ENCODE measurements at places on chromosomes 6 and 20.

DNA sequence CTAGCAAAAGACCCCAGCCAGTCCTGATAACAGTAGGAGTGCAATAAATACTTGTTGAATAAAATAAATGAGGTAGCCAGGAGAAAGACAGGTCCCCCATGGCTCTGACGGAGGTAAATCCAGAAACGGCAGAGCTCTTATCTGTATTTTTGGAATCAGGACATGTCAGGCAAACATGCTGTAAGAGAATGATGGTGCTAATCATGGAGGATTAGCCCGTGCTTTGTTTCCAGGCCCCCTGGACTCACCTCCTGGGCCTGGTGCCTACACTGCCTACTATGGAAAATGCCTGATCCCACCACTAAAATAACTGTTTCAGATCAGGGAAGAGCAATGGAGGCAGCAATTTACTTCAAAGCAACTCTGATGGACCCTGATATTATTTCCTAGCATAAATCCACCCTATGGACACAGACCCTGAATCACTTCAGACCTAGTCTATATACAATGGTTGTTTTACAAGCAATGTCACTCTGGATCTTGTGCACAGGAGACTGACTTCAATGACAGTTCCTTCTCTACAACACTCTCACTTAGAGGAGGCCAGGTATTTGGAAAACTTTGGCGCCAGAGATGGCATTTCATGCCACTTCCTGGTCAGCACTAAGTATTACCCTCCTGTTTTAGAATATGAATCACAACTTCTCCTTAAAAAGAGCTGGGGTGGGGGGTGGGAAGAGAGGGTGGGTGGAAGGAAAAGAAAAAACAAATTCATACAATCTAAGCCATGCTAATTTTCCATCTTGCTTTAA lies 6.4 kb downstream of the MRPL14 start:
- no peak for DNase-seq

DNA sequence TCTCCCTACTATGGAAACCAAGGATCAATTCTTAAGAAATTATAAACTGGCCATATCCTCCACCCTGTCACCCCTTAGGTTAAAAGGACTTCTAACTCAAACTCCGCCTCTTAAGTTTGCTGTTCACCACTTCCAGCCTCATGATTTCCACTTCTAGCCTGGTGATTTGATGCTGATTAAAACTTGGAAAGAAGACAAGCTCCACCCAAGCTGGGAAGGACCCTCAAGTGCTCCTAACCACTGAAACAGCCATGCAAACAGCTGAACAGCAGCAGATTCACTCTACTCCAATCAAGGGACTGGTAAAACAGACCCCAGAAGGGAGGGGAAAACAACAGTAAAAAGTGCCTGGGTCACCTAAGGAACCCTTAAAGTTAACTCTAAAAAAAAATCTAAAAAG lies 10.3 kb downstream of the LCA5 start:
- no peak for DNase-seq

DNA sequence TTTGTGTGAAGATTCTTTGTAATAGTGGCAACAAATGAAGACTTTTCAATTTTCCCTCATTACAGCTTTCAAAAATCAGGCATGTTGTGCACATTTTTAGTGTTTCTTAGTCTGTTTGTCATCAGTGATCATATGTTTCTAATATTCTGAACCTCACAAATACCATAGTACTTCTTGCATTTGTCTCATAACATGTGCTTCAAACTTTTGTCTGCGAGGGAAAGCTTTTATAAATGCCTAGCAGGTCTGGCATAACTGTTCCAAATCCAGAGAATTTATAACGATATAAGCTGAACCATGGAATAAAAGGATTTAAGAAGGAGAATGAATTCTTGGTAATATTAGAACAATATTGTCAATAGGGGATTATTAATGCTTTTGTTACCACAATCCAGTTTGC lies 670.2 kb downstream of the RFPL4B start:
- DNase-seq: no peak

DNA sequence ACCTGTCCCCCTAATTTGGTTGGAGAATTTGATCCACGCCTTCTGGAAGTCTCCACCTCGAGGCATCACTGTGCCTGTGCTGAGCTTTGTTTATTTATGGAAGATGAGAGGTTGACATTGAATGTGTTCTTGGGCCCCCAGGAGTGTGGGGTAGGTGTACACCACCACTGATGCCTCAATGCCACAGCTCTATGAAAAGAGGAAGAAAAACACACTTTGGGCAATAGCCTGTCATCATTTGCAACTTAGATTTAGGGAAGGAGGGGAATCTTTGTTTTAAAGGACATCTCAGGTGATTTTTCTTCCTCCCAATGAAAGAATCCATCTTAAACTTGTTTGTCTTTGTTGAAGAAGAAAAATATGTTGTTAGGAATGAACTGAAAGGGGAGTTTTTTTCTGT lies 42.6 kb downstream of the TBC1D7 start:
- DNase-seq: no peak

GRCh38 chr6:37351027-37351426 lies 2.8 kb upstream of the RNF8 start:
- DNase-seq: no peak

DNA sequence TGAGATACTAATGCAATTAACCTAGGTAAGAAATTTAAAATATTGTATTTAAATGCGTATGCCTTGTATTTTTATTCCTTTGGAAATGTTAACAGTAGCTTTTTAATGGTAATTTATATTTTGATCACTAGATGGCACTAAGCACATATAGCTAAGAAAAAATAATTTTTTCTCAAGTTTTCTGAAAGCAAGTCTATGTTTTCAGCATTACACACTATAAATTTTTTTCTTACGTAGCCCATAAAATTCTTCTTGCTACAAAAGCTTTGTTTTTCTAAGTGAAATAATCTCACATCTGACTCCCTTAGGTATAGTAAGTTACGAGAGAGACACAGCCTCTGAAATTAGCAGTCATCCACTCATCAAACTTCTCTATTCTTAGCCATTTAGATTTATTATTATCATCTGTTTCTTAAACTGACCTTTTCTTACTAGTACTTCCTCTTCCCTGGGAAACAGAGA lies 35.7 kb downstream of the TSPYL4 start:
- no peak for DNase-seq

DNA sequence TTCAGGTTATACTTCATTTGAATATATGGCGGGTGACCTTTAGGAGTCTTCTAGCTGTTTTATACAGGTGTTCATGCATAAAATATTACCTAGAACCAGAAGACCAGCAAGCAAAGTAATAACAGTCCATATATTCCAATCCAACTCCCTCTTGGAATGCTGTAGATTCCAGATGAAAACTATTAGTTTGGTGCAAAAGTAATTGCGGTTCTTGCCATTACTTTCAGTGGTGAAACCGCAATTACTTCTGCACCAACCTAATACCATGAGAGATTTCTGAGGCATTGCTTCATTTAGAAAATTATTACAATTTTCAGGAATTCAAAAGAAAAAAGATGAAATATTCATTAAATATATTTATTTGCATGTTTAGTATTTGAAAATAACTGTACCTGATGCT lies 62.6 kb downstream of the FAM83B start:
- no peak for DNase-seq

DNA sequence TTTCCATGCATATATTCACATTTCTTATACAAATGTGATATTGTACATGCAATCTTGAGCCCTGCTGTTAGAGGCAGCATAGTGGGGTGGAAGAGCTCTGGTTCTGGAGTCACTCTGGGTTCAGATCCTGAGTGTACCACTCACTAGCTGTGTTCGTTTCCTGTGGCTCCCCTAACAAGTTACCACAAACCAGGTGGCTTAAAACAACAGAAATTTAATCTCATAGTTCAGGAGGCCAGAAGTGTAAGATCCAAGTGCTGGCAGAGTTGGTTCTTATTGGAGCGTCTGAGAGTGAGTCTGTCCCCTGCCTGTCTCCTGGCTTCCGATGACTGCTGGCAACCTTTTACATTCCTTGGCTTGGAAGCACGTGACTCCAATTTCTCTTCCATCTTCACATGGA lies 115.6 kb downstream of the MAP3K7 start:
- no peak for DNase-seq

- no peak for DNase-seq
Observed at GRCh38 chr6:19041906-19042305, 654.8 kb downstream of the RNF144B start.

GRCh38 chr6:137995371-137995770 lies 111.8 kb downstream of the PERP start:
- no peak for DNase-seq

DNA sequence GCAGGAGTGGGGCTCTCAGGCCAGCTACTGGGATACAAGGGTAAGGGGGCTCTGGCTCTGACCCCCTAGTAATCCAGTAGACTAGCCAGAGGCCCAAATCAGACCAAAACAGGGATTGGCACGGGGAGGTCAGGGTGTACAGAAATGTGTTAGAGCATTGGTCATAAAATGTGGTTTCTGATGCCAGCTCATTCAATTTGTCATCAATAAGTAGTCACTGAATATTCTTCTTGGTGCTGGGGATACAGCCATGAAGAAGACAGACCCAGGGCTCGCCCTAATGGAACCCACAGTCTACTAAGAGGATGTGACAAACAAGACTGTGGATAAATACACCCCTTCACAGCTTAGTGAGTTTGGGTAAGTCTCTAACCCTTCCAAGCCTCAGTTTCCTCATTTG lies 11.1 kb downstream of the MAP1LC3A start:
- no peak for DNase-seq

DNA sequence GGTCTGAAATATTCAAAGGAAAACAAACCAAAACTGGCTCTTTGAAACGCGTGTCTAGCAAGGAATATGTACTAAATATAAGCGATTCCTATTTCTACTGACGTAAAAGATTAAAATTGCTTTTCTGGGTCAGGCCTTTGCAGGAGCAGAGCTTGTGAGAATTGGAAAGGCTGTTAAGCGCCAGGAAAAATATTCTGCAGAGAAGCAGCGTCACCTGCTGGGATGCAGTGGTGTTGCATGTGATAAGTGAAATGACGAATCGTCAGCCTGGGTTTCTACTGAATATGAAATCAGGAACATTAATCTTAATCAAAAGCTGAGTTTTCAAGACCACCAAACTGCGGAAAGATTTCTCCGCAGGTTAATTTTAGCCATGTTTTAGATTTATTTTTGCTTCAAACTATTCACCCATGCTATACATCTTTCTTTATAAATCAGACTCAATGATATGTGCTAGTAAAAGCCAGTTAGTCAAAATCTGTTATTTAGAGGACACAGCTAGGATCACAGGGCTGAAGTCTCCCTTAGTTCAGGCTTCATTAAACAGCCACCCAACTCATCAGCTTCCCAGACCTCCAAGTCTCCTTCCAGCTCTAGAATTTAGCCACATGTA lies 67.4 kb downstream of the ALDH8A1 start:
- DNase-seq: peak; percentile 27

GRCh38 chr6:108777536-108777935 lies 70.7 kb upstream of the ARMC2 start:
- DNase-seq: no peak

- DNase-seq: no peak
Observed at GRCh38 chr6:126307849-126308248, 32.1 kb upstream of the CENPW start.

GRCh38 chr6:132961610-132962009 lies 147.2 kb downstream of the RPS12 start:
- no peak for DNase-seq

DNA sequence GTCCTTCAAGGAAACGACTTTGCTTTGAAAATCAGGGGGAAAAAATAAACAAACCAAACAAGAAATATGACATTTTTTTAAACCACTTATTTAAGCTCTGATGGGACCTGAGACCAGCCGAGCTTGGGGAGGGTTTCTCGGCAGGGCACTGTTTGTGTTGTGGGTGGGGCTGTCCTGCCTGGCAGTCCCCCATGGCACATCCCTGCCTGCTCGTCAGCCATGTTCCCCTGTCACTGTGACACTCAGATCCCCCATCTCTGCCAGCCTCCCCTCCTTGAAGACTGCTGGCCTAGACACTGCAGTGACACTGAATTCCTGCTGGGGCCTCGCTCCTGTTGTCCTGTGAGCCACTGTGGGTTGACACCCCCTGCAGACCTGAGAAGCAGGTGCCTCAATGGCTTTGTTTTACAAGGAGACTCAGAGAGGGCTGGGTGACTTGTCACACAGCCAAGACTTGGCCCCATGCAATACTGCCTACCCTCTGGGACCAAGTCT lies 95.1 kb upstream of the PTPN1 start:
- DNase-seq: no peak

GRCh38 chr6:9295644-9296043 lies 860.3 kb upstream of the SLC35B3 start:
- no peak for DNase-seq

DNA sequence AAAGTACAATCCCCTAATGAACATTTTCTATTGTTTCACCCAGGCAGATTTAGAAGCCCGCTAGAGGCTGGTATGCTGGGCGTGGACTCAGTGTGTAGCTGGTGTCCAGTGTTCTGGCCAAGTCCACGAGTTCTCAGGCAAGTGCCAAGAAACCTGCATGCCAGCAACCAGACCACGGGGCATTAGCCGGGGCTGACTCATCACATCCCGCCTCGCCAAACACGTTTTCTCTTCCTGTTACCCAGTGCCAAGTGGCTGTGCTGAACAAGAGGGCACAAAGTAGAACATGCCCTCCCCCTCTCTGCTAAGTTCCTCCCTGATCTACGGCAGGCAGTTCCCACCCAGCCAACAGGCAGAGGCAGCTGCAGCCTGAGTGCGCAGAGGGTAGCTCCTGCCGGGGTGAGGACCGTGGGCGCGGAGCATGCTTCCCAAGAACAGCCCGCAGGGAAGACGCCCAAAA lies 29.6 kb downstream of the RAMACL start:
- no peak for DNase-seq

GRCh38 chr6:119090256-119090655 lies 11.8 kb upstream of the FAM184A start:
- no peak for DNase-seq

- DNase-seq: peak; percentile 86
Observed at GRCh38 chr20:33443512-33444239, at the start of gene SNTA1. TSS of gene SNTA1 (minus strand) at chr20:33443763. CDS start at chr20:33443620, 143 bp downstream.

DNA sequence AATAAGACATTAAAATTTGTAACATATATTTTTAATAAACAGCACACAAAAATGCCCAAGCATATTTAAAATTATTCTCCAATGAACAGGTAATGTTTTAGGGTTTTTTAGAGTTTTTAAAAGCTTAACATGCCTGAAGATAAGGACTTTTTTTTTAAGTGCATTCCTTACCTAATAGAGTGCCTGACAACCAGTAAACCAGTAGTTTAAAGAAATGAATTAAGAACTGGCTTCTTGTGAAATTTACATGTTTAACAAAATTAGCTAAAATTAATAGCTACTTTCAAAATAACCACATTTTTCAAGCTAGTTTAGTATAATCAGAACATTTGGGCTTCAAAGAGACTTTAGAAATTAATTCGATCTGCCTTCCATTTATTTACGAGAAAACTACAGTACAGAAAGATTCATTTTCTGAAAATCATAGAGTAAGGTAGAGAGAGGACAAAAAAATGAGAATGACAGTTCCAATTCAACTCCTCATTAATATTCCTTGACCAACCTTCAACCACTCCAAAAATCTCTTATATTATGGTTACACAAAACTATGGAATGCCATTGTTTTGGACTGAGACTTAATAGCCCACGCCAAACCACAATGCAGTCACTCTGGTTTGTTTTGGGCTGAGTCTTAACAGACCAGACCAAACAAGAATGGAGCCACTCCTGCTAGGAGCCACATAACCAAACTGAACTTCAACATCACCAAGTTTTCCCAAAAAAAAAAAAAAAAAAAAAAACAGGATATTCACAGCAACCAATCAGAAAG lies 5.7 kb upstream of the PLN start:
- DNase-seq: no peak

GRCh38 chr6:104816125-104816524 lies 43.6 kb downstream of the HACE1 start:
- no peak for DNase-seq

- DNase-seq: no peak
Observed at GRCh38 chr6:165636402-165637048, 26.5 kb downstream of the PDE10A start.

- DNase-seq: no peak
Observed at GRCh38 chr20:62970307-62971210, 18.1 kb downstream of the SLC17A9 start.

Measured in stimulated activated CD4-positive, alpha-beta T cell treated with anti-CD3 and anti-CD28 coated beads, Interleukin-4, amount 100 ng/mL, for 1 hour (primary cell).